ENCODE measurements at places on chromosomes 1 and 21. TPM values are rescaled to one million over a fixed set of nuclear protein-coding genes. Genes with fewer than 3 reads are reported as not detected.

- DNase-seq: no peak
These were observed 6.0 kb upstream of the CAPN2 start for GRCh38 chr1:223706077-223706973.

DNA sequence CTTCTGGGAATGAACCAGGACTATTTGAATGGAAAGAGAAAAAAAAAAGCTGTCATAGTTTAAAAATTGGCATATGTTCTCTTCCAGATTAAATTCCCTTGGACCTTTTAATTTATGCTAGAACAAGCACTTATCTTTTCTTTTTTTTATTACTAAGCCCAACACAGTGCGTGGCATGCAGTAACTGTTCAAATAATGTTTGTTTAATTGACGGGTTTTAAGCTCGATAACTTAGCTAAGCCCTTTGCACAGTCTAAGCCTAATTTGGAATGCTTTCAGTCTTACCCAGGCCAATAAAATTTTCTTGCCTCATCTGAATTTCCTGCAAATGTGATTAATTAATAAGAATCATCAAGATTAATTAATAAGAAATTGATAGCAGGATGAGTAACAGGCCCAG is 39.3 kb upstream of the EDEM3 start:
- DNase-seq: no peak

- DNase-seq: no peak
These were observed 599.5 kb downstream of the MATN1 start for GRCh38 chr1:30123896-30124295.

The NECAP2 gene
- 69.5 TPM for total RNA-seq

- no peak for DNase-seq
These were observed 1795.5 kb downstream of the MRPL39 start for GRCh38 chr21:23811805-23812204.

DNA sequence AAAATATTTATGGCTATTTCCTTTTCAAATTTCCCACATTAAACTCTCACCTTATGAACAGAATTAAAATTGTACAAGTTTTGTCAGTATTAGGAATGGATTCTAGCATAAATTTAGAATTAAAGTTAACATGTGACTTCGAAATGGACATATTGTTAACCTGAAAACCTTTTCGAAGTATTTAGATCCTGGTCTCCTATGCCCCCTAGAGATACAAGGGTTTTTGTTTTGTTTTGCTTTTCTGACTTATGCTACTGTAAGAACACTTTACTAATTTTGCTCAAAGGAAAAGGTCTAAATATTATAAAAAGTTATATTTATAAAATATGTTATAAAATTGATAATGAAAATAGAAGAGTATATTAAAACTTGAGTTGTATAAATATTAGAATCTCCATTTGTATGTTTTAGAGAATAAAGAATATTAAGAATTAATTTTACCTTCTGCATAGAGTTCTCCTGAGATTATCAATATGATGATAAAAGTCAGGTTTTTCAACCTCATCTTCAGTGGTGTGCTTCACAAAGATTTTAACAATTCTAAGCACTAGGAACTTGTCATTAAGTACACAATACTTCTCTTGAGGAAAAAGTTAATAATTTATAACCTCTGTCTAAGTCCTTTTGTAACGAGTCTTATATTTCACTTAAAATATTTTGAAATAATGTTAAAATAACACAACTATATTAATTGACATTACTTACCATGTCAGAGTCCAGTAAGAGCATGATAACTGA is at the start of gene F13B:
Gene F13B, minus strand, starts transcription at position 542 of the 738 bp plus-strand sequence. Its CDS starts 37 bp downstream, at position 505.
- no peak for DNase-seq

Data from hematopoietic multipotent progenitor cell (in vitro differentiated cells).